ENCODE measurements at places on chromosomes 1 and 21. TPM values are rescaled to one million over a fixed set of nuclear protein-coding genes. Genes with fewer than 3 reads are reported as not detected.

FLG2 gene
- total RNA-seq: not detected

DNA sequence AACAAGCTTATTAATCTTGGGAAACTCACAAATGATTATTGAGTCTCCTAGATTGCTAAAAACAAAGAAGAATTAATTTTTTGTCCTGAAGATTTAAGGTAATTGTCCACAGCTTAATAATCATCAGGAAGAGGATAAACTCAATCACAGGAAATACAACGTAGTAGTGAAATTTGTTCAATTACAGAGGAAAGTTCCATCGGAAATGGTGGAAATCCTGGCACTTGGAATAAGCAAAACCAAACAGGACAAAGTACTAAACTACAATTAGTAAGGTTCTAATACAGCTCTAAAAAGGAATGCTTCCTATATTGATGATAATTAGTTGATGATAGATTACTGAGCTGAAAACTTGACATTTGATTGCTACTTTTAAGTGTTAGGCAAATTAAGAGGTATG lies 485.4 kb downstream of the USP25 start:
- no peak for ATAC-seq

SERINC2 gene
- 3.6 TPM for total RNA-seq

ADAMTS5 gene
- total RNA-seq: 26.7 TPM

DNA sequence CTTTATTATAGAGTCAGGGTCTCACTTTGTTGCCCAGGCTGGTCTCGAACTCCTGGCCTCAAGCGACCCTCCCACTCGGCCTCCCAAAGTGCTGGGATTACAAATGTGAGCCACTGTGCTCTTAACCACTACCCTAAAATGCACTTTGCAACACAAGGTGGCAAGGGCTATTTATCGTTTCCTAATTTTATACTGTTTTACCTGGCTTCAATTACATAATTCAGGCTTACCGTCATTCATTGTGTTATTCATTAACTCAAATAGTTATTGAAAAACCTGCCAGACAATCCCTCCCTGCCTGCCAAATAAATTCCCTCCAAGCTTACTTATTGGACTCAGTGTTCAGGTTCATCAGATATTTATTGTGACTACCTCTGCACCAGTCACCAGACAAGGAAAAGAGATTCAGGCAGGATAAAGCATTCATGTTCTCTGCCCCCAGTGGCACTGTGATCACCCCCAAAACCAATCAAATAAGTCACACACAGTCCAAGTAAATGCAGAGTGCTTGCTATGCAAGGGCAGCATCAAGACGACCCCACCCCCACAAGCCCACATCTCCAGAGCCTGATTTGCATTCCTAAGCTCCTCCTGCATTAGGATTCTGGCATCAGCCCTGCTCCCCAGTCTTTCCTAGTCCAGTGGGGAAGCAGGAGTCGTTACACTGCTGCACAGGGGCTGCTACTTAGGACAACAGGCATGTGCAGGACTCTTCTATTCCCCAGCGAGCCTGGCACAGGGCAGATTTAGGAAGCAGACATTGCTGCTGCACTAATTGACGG lies 8.1 kb downstream of the PAQR7 start:
- ATAC-seq: no peak

GRCh38 chr1:161502181-161502580 lies 3.1 kb upstream of the FCGR2A start:
- no peak for ATAC-seq

Measured in gastroesophageal sphincter (tissue), 4 donors.